ENCODE measurements at places on chromosomes 1 and 21. TPM values are rescaled to one million over a fixed set of nuclear protein-coding genes. Genes with fewer than 3 reads are reported as not detected.

NMNAT1 gene
- 4.5 TPM for total RNA-seq

LCE6A gene
- not detected for total RNA-seq

CCDC18 gene
- total RNA-seq = 5.7 TPM

HPDL gene
- 9.3 TPM for total RNA-seq

KCNH1 gene
- not detected for total RNA-seq

TMEM125 gene
- not detected for total RNA-seq

NECTIN4 gene
- 0.54 TPM for total RNA-seq

AK5 gene
- 9.5 TPM for total RNA-seq

DFFA gene
- total RNA-seq = 44.2 TPM

IVL gene
- total RNA-seq = not detected

KRTAP10-2 gene
- total RNA-seq = not detected

RHD gene
- not detected for total RNA-seq

NDUFS2 gene
- total RNA-seq = 119 TPM
